ENCODE measurements at places on chromosomes 4 and X.

- no peak for DNase-seq
These were observed 348.3 kb downstream of the PCDH7 start for GRCh38 chr4:31068257-31069075.

DNA sequence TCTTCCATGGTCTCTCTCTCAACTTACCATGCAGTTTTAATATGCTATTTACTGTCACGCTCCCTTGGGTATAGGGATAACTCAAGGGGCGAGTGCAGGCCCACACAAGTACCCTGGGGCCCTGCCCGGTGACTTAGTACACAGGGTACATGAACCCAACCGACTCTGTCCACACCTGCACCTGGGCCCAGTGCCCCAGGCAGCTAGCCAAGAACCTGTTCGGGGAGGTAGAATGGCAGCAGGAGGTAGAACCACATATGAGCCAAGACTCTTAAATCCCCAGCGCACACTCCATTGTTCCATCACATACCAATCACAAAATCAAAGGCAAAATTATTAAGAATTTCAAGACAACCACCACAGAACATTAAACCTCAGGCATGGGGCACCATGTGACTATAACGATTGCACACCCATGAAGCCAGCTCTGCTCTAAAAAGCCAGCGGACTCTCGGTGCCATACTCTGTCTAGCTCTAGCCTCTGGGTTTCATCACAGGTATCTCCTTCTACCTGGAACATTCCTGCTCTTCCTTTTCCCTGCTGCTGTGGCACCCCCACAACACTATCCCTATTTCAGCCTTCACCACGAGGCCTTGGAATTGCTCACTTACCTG lies 14.6 kb downstream of the PHF8 start:
- no peak for DNase-seq

DNA sequence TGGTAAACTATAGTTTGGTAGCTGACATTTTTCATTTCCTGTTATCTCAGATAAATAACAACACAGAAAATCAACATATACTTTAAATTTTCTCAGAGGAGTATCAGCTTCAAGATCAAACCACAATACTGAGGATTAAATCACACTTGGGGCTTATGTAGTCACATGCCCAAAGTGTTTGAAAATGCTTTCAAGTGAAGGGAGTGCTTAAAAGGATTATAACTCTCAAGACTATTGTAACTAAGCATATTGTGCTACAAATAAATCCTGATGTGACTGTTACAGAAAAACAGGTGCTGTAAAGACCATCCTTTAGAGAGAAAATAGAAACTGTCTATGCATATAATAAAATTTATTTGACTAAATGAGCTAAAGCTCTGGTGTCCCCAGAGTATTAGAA lies 887.6 kb downstream of the ADGRL3 start:
- DNase-seq: no peak

DNA sequence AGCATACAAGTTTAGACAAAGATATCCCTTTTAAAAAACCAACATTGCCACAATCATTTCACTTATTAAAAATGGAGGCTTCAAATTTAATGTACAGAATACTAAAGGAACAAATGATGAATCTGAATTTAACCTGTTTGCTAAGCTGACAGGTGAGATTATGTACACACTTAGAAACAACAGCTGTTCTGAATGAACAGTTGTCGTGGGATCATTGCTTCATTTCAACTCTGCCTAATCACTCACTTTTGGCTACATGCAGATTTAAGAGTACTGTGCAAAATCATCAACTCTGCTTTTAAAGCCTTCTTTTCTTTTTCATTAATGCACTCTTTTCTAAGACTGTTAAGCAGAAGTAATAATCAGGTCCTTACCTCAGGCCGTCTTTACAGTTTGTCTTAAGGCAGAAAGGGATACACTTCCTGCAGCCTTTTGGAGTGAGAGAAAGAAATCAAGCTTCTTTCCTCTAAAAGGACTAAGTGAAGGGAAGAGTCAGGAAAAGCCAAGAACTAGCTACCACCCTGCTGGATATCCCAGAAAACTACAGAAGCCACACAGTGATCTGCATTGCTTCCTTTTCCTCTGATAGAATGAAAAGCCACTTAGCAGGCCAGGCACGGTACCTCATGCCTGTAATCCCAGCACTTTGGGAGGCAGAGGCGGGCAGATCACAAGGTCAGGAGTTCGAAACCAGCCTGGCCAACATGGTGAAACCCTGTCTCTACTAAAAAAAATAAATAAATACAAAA lies 54.7 kb upstream of the NPNT start:
- no peak for DNase-seq

- DNase-seq: no peak
These were observed 242.2 kb downstream of the PDGFC start for GRCh38 chr4:156729416-156729815.

GRCh38 chrX:149516604-149517003 lies 11.5 kb upstream of the IDS start:
- no peak for DNase-seq

GRCh38 chr4:187289371-187289770 lies 565.7 kb upstream of the FAT1 start:
- DNase-seq: no peak

DNA sequence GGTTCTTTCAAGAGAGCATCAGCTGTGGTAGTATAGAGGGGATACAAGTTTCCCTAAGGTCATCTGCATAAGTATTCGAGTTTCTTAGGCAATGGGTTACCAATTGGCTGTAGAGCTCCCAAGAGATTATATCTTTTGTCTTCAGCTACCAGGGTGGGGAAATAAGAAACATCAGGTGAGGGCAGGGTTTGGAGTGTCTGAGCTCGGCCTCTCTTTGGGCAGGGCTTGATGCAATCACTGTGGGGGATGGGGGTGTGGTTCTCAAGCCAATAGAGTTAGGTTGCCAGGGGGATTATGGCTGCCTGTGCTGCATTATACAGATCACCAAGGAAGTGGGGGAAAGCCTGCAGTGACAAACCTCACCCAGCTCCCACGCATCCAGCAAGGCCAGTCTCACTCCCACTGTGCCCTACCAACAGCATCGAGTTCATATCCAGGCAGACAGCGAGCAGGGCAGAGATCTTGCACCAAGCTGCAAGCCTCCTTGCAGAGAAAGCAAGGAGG lies 172.1 kb upstream of the MAGEE2 start:
- DNase-seq: no peak

DNA sequence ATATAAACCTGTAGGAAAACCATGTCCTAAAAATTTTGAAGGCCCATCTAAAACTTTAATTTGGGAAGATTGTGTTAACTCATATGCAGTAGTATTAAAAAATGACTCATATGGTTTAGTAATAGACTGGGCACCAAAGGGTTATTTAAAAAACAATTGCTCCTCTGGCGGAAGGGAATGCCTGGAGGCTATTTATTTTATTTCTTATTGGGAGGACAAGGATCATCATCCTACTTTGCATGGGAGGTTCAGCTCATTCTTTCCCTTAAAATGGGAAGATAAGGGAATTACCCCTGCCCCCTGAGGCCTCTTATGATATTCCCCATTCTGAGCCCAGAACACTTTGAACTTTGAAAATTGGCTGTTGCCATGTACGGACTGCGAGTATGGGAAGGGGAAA lies 29.7 kb upstream of the MGST2 start:
- DNase-seq: no peak

DNA sequence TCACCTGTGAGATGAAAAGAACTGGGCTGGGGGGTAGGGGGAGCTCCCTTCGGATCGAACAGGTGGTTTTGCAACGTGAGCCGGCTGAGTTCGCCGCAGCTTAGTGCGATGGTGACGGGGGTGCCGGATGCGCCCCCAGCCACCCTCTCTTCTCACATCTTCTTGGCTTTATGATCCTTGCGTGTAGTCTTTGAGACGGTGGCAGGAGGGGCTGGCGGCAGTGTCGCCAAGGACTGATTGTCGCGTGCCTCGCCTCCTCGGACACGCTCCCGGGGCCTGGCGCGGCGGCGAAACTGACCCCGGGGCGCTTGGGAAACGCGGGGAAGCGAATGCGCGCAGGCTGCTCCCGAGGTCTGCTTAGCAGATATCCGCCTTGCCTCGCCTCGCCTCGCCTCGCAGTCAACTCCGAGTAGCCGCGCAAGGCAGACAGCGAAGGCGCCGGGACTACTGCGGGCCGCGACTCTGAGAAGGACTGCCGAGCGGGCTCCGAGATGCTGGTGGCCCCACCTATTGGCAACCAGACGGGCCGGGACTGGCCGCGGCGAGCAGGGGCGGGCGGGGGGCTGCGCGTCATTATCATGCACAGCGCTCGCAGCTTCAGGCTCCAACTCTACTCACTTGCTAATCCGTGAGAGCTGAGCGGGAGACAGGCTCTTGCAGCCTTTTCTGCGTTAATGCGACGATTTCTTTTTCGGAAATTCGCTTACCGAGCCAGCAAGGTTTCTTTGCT lies 1.5 kb downstream of the GRID2 start:
- no peak for DNase-seq

DNA sequence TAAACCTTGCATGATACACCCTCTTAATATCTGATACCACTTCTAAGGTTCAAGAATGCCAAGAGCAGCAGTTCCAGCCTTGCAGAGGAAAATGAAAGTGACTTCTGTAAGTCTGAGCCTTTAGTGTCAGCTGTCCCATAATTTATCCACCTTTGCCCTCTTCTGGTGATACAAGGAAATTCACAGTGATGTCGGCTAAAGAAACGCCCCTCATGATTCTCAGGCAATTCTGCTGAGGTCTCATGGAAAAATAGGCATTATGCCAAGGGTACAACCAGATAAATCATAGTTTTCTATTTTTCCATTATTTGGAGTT lies 172.2 kb upstream of the CXCL13 start:
- DNase-seq: no peak

GRCh38 chrX:41670112-41670511 lies 18.7 kb upstream of the GPR34 start:
- DNase-seq: no peak

DNA sequence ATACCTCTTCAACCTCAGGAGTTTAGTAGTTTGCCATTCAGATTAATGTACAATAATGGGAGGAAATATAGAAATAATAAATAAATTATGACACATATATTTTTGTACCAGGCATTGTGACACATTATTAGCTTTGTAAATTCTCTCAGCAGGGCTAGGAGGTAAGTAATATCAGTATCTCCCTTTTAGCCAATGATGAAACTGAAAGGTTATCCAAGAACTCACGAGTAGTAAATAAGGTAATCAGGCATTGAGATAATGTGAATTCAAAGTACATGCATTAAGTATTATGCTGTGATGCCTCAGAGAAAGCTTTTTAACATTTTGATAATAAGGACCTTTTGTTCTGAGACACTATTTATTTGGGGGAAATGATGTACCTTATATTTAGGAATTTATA lies 5.3 kb upstream of the ARAP2 start:
- no peak for DNase-seq

DNA sequence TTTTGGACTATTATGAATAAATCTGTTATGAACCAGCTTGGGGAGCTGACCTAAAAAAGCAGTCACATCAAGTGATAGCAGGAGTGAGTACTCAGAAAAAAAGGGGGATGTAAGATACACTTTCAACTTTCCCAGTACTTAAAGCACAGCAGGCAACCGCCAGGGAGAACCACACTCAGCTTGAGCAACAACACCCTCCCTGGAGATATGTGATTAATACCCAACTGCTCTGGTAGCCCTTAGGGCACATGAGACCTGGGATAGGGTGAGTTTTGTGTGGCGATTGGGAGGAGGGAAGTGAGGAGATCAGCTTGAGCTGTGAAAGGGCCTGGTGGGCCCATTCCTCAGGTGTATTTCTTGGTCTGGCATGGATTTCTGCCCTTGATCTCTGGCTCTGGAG lies 220.3 kb upstream of the SFRP2 start:
- no peak for DNase-seq

GRCh38 chr4:3201718-3202702 lies 46.9 kb upstream of the MSANTD1 start:
- peak; percentile 18 for DNase-seq

GRCh38 chr4:168291242-168291641 lies 27.3 kb downstream of the DDX60 start:
- DNase-seq: no peak
